ENCODE measurements at places on chromosomes 6 and 20.

- no peak for DNase-seq
Measured at GRCh38 chr20:48007351-48007750, 222.1 kb upstream of the SULF2 start.

GRCh38 chr6:16229700-16230099 lies 8.7 kb upstream of the GMPR start:
- DNase-seq = no peak

DNA sequence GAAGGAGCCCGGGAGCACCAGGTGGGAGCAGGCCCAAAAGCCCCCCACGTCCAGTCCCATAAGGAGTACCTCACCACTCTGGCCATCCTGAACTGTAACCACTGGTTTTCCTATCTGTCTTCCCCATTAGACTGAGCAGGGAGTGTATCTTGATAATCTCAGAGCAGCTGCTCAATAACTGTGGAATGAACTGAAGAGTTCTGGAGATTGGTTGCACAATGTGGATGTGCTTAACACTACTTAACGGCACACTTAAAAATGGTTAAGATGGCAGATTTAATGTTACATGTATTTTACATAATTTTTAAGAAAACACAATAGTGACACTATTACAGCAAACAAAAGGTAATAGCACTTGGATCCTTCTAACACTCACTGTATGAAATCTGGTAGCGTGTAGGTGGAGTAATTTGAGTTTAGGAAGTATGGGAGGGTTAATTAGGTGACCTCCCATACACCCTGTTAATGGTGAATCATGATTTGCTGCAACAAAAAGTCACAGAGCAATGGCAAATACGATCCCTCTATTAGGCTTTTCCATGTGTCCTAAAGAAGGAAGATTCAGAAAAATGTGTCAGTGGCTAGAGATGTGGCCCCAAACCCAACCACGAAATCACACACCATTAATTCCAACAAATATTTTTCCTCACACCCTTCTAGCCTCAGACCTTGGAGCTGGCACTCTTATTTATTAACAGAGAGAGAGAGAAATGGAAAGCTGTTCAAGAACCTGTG lies 18.4 kb downstream of the TRAM2 start:
- DNase-seq = no peak

- DNase-seq = no peak
Measured at GRCh38 chr6:33860706-33861474, 57.1 kb upstream of the MLN start.

GRCh38 chr6:166005944-166006899 lies 161.4 kb downstream of the TBXT start:
- DNase-seq = no peak

DNA sequence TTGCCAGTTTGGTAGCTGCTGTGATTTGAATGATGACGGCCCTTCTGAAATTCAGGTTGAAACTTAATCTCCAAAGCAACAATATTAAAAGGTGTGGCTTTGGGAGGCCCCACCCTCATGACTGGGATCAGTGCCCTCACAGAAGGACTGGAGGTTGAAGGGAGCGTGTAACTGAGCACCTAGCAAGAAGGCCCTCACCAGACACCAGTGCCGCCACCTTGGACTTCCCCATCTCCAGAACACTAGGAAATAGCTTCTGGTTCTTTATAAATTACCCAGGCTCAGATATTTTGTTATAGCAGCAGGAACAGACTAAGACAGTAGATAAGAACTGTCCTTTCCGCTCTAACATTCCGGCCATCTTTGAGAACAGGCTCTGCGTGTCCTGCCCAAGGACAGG lies 243.1 kb downstream of the DLL1 start:
- no peak for DNase-seq

DNA sequence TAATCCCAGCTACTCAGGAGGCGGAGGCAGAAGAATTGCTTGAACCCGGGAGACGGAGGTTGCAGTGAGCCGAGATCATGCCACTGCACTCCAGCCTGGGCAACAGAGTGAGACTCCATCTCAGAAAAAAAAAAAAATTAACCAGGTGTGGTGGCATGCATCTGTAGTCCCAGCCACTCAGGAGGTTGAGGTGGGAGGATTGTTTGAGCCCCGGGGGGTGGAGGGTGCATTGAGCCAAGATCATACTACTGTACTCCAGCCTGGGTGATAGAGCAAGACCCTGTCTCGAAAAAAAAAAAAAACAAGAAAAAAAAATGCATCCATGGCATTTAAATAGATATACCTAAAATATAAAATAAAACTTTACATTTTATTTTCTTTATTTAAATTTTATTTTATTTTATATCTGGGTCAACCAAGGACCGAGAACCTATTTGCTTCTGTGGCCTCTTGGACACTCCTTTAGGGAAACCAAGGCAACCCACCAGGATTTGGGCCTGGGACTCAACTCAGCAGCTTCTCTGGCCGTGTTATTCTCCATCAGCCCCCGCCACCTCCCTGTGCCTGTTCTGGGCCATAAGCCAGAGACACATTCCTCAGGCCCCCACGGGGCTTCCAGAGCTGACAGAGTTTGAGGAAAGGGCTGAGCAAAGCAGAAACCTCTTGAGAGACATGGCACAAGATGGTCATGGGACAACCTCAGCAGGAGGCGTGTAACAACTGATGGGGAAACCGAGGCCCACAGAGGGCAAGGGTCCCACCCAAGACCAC lies 6.2 kb downstream of the SNTA1 start:
- no peak for DNase-seq

DNA sequence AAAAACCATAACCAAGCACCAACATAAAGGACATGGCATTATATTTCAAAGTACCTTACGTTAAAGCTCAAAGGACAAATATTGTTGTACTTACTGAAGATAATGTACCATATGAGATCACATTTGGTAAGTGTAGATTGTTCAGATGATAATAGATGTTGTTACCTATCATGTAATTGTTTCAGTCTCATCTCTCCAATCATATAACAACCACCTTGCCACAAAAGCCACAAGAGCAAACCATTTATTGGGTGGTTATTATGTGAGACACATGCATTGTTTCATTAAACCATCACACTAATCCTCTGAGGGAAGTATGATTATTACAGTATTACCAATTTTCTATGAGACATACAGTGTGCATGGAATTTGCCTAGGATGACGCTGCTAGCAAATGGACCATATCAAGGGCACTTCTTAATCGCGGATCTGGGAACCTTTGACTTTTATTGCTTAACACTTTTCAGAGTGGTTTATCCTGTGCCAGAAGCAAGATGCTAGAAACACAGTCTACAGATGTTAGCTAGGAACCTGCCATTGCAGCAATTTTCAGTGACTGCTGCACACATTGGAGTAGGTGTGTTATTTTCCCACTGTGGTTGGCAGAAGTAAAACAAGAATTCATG lies 149.8 kb upstream of the AKIRIN2 start:
- DNase-seq = no peak

GRCh38 chr6:125197795-125198269 lies 44.3 kb downstream of the TPD52L1 start:
- DNase-seq = no peak

DNA sequence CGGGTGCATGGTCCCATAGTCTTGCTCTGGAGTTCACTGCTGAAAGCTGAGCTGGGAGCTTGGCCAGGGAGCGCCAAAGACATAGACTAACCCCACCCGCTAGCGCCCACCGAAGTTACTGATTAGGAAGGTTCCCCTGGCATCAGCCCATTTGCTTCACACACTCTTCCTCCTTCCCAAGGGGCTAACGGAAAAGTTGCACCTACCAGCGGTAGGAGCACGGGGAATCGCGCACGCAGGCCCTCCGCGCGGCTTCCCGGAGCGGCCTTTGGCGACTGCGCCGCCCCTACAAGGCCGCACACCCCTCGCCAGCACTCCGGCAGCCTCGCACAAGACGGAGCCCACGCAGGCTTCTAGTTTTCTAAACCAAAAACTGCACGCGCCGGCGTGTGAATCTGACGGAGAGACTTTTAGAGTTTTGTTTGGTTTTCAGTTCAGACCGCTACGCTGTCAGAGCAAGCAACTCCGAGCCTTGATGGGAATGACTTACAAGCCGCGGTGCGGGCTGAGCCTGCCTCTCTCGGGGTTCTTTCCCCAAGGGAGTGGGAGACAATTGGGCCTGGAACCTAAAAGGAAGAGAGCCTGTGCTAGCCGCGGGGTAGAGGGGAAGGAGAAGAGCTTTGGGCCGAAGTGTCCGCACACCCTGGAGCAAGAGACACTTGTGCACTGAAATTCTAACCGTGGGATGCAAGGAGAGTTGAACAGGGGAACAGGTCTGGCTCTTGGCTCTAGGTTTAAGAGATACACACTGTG lies 891 bp upstream of the POU3F2 start:
- DNase-seq = no peak

DNA sequence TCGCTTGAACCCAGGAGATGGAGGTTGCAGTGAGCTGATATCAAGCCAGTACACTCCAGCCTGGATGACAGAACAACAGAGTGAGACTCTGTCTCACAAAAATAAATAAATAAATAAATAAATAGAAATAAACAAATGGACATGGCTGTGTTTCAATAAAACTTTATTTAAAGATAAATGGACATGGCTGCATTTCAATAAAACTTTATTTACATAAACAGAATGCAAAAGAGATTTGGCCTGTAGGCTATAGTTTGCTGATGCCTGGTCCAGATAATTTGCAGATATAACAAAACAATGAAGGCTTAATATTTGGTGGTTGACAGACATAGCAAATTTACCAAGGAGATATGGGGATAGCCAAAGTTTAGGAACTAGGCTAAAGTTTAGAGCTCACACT lies 66.8 kb downstream of the ZNF831 start:
- no peak for DNase-seq

DNA sequence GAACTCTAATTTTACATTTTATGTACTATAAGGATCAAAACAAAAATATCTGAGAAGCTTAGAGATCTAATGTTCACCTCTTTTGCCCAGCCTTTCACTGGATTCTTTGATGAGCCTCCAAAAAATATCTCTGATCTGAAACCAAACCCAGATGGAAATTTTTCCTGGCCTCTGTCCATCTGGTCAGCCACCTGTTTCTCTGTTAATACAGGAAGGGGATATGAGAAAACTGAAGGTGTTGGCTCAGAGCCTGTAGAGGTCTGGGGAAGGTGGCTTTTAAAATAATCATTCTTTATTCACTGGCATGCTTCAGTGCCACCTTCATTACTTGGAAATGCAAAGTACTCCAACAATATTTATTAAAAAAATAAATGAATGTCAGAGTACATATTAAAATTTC lies 8.5 kb upstream of the MCM3 start:
- DNase-seq = no peak

DNA sequence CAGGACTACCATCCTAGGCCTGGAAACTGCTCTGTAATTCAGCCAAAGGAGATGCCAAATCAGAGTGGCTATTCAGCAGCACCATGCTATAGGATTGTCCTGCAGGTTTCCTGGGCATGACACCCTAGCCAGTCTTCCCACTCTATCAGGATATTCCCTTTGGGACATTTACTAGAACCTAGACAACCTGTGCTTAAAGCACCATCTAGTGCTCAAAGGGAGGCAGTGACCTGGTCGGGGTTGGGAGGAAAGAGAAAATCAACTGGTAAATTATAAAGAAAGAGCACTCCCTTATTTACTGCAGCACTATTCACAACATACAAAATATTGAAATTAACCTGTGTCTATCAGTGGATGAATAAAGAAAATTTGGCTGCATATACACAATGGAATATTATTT lies 67.2 kb upstream of the SMLR1 start:
- DNase-seq = no peak

- DNase-seq = no peak
Measured at GRCh38 chr6:140160494-140160893, 786.0 kb upstream of the CITED2 start.

DNA sequence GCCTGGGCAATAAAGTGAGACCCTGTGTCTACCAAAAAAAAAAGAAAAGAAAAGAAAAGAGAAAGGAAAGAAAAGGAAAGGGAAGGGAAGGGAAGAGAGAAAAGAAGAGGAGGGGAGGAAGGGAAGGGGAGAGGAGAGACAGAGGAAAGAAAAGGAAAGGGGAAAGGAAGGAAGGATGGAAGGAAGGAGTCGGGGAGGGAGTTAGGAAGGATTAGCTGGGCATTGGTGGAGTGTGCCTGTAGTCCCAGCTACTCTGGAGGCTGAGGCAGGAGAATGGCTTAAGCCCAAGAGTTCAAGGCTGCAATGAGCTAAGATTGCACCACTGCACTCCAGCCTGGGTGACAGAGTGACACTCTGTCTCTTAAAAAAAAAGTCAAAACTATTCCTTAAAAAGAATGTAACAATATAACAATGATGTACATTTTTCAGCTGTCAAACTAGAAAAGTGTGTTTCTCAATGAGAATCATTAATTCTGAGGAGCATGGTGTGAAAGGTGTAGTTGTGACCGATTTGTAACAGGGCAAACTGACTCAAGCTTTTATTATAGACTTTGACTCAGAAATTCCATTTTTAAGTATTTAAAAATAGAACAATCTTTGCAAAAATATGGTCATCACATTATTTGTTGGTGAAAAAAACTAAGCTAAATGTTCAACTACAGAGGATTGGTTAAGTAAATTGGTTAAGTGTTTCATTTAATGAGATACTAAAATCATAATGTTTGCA lies 14.7 kb downstream of the SNRPB start:
- DNase-seq = no peak

DNA sequence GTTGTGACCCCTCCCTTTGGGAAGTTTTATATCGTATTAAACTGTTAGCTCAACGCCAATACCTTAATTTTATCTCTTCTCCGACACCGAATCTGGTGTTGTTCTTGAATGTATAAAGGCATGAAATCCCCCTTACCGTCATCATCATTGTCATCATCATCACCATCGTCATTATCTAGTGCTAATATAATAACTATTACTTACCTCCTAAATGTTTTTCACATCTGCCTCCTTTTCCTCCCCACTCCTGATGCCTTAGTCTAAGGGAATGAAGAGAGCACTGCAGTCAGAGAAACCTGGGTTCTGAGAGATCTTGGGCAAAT lies 677 bp upstream of the ZBTB24 start:
- DNase-seq = no peak

DNA sequence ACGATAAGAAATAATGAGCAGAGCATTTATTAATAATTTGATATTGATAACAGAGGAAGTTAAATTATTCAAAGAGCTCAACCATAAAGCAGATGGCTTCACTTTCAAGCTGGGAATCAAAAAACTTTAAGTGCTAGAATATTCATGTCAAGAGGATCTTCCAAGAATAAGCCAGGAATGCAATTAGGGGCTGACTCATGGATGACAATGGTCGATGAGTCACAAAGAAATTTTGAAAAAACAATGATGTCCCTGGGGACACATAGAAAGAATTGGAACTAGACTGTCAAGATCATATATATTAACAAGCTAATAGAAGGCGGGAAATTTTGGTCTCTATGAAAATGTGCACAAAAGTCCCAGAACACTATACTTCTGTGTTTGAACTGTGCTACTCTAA lies 304.1 kb downstream of the LAMA2 start:
- DNase-seq = no peak
